ENCODE measurements at places on chromosomes 5 and 9.

- DNase-seq = no peak
These were observed 33.1 kb upstream of the ADRB2 start for GRCh38 chr5:148793261-148793660.

- no peak for DNase-seq
These were observed 148.2 kb downstream of the ARL15 start for GRCh38 chr5:54162184-54162583.

DNA sequence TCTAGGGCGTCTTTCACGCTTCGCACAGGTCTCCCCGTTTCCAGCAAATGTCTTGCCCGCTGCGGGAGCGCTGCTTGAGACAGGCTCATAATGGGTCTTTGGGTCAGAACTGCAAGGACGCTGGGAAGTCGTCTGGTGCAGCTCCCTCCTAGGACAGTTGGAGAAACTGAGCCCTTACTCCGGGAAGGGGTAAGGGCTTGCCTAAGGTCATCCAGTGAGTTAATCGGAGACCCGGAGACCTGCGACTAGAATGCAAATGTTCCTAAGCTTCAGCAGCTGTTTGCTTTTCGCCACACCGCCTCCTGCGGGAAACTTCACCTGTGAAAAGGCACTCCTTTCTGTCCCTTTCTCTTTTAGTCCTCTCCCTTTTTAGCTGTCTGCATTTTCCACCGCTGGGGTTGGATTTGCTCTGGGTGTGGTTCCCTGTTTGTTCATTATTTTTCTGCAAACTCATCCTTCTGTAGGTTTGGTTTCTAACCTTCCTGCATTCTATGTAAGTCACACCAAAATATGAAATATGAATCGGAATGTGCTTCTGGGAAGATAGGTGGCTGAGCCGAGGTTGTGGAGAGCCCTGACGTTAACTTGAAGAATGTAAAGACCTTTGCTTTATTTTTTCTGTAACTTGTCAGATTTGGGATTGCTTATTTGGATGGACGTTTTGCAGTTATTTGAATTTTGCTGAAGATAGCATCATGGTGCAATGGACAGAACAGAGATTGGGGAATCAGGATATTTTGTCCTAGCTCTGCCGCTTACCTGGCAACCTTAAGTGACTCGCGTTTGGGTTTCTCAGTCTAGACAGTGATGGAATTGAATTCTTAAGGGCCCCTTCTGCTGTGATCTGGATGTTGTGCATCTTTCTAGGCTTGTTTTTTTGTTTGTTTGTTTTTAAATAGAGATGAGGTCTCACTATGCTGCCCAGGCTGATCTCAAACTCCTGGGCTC, 909 bp downstream of the SLC36A1 start:
- DNase-seq = peak; percentile 14

DNA sequence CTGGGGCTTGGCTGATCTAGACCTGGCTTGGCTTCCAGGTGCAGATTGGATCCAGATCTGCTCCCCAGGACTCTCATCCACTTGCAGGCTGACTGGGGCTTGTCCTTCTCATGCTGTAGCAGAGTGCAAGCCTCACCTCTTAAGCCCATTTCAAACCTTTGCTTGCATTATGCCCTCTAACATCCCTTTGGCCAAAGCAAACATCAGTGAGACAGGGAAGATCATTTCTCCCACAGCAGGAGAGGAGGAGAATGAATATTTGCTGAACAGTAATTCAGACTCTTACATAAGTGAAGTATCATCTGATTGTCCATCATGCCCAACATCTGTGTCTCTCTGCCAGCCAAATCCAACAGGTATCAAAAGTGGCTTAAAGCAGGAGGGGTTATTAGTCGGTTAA, 194.9 kb downstream of the C9orf152 start:
- no peak for DNase-seq

GRCh38 chr9:20040991-20041696, 252.3 kb upstream of the SLC24A2 start:
- peak; percentile 49 for DNase-seq

GRCh38 chr5:140338908-140339307, 7.5 kb downstream of the HBEGF start:
- no peak for DNase-seq

DNA sequence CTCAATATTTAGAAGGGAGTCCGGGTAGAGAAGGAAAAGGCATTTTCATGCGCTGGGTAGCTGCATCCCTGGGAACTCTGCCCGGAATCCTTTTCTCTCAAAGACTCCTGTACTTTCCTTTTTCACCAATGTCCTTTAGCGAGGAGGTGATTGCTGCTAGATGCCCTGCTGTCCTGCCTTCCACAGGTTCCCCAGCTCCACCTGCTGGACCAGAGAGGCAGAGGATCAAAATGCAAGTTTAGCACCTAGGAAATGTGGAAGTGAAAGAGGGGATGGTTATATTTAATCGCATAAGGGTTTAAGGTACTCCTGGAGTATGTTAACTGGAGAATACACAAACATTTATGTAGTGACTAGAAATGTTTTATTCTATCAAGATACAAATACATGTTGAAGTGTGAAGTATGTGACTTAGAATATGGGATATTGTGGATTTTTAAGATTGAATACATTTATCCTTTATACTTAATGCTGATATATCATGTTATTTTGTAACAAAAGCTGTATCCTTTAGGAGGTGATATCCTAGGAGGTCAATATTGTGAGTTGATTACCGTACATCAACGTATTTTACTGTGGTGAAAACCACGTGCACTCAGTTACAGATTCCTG, 145.7 kb downstream of the ARHGAP26 start:
- DNase-seq = peak; percentile 28

GRCh38 chr5:79702606-79703380, 13.2 kb downstream of the CMYA5 start:
- DNase-seq = no peak

DNA sequence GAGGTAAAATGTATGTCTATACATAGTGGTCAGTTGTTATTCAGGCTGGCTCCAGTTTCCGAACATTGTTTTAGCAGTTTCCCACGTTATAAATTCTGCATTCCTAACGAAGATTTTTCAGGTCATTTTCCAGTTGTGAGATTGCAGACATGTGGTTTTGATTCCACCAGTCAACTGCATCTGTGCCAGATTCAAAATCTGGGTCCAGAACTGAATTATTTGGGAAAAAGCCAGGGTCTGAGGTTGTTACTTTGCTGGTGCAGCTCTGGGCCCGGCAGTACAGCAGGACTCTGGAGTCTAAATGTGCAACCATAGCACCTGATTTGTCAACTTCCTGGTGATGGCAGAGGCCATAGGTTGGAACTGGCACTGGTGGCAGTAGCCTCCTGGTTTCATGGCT, 105.7 kb upstream of the MEGF10 start:
- no peak for DNase-seq

- DNase-seq = peak; percentile 95
These were observed 24.2 kb downstream of the ENHO start for GRCh38 chr9:34498553-34498952.

DNA sequence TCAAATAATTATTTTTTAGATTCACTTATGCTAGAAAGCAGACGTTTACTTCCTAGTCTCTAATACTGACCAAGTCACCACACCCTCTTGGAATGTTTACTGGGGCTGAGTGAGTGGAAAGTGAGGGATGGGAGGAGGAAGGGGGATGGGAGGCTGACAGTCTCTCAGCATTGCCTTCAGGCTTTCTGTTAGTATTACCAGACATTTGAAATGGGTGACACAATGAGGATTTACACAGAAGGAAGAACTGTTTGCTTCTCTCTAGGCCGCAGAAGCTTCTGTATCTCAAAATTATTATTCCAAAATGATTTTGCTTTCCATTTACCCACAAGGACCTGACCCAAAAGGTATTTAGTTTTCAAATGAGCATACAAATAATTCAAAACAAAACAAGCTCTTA, 232.8 kb upstream of the ZNF608 start:
- no peak for DNase-seq

GRCh38 chr9:110217656-110218099, 9.7 kb upstream of the C9orf152 start:
- peak; percentile 67 for DNase-seq

DNA sequence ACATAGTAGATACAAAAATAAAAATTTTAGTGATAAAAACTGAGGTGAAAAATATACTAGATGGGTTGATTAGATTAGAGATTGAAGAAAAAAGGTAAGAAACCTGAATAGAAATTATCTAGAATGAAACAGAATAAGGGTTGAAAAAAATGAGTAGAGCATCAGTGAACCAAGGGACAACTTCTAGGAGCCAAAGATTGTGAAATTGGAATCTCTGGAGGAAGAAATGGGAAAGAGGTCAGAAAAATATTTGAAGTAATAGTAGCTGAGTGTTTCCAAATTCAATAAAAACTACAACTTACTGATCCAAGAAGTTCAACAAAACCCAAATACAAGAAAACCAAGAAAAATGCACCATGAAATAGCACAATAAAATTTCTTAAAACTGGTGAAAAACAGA, 116.6 kb upstream of the STARD4 start:
- no peak for DNase-seq

- DNase-seq = no peak
These were observed 226.4 kb upstream of the WWC1 start for GRCh38 chr5:168064933-168065622.

- DNase-seq = no peak
These were observed 281.6 kb downstream of the PTPRD start for GRCh38 chr9:10331157-10331556.

DNA sequence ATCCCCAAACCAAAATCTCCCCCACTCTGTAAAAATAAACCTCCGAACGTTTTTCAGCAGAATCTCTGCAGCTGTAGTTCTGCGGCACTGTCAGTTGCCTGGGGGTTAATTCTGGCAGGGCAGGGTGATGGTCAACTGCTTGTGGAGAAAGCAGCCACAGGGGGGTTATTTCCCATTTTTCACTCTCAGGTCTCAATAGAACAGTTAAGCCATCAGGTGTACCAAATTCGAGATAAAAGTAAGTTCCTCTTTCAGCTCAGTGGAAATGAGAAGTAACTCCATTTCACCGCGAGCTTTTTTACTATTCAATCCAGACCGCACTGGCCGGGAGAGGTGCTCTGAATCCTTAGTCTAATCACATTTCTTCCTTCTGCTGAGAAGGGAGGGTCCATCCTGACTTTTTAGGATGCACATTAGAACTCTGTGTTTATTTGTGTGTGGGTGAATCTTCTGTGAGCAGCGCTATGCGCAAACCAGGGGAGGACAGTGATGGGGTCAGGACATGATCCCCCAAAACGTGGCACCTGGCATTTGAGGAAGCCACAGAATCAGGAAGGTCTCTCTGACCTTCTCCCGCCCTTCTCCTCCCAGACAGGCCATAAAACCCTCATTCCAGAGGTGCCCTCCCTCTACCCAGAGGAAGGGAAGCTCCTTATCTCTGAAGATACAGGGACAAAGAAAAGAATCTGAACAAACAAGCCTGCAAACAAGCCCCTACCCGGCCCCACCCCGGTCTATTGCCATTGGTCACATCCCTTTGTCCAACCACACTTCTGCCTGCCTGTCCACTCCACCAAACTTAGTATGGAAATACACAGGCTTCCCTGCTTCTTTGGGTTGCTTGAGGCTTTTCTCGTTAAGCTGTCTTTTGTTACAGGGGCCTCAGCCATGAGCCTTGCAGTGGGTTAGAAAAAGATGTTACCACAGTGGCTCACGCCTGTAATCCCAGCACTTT, 229.0 kb downstream of the ROR2 start:
- DNase-seq = no peak

DNA sequence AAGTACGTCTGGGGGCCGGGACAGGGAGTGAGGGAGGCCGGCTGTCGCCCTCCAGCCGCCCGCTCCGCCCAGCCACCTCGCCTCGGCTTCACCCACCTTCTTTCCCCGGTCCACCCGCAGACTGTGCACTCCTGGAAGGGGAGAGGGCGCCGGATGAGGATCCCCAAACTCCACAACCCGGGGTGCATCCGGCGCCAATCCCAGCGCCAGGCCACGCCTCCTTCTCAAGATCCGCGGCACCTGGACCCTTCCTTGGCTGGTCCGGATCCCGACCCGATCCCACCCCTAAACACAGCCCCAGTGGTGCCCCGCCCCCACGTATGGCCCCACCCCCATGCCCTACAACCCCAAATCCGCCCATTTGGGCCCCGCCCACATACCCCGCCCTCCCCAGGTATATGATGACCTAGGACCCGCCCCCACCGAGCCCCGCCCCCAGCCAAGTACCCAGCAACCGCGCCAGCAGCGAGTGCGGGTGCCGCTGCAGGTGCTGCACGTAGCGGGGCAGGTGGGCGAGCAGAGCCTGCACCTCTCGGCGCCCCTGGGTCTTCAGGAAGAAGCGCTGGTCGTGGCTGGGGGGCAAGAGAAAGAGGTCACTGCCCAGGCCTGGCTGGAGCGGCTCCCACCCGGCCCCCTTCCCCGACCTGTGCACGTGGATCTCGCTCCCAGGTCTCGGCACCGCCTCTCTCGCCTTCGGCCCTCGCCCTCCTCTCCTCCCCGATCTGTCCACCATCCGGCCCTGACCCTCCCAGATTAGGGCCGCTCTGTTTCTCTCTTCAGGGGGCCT, 3.2 kb downstream of the PIP5KL1 start:
- peak; percentile 70 for DNase-seq

DNA sequence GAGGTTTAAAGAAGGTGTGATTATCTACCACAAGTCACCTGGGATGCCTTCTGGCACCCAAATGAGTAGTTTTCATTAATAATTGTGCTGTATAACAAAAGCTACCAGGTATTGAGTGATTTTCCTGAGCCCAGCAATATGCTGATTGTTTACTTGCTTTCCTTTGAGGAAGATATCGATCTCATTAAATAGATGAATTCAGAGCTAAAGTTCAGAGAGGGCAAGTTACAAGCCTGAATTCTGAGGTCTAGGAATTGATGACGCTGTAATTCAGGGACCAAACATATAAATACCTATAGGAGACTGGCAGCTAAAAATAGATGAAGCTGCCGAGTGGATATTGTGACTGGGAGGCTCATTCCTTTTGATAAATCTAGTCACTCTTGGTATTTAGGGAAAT, 1.1 kb downstream of the ERCC6L2 start:
- peak; percentile 3 for DNase-seq

DNA sequence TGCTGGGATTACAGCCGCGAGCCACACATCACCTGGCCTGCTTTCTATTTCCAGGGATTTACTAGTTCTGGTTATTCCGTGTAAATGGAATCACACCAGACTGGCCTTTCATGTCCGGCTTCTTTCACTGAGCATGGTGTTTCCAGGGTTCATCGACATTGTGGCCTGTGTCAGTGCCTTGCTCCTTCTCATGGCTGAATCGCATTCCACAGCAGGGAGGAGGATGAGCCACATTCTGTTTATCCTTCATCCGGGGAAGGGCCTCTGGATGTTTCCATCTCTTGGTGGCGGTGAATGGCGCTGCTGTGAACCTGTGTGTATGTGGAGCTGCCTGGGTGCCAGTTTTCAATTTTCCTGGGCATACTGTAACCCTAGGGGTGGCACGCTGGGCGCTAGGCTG, 58.7 kb upstream of the RNU6ATAC start:
- DNase-seq = no peak

- DNase-seq = no peak
These were observed 44.2 kb downstream of the KIAA1958 start for GRCh38 chr9:112530751-112531205.

DNA sequence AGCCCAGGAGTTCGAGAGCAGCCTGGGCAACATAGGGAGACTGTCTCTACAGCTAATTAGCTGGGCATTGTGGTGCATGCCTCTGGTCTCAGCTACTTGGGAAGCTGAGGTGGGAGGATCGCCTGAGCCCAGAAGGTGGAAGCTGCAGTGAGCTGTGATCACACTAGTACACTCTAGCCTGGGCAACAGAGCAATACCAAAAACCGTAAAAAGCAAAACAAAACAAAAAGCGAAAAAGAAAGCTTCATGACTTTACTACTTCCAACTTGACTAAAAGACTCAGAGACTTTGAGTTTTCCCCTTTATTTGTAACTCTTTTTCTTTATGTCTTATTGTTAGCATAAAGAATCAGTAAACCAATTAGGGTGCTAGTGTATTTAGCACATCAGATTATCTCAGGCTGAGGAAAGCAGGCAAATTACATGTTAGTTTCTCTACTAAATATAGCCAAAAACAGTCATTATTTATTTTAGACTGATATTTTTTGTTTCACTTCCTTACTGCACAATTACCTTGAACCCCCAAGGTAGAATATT, 5.4 kb downstream of the RAD17 start:
- DNase-seq = no peak

Data from NCI-H2171 treated with DMSO at 0.1 percent for 48 hours (cell line).